NCI-H524 treated with DMSO at 0.1 percent for 48 hours (cell line): ENCODE measurements at places on chromosomes 5 and 9.

DNA sequence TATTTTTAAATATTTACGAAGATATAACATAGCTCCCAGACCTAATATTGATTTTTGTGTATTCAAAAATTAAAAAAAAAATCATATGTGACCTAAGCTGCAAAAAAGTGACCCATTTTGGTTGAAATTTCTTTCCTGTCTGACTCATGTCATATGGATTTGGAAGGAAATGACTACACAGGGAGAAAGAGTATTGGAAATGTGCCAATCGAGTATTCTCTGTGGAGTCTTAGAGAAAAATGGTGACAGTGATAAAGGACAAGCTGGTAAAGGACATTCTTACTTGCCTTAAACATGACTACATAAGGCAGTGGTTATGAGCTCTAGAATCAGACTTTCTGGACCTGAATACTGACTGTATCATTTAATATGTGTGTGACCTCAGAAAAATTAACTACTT lies 262.9 kb upstream of the PTPRD start:
- no peak for DNase-seq

GRCh38 chr5:173883347-173883924 lies 4.7 kb upstream of the CPEB4 start:
- no peak for DNase-seq

GRCh38 chr5:19902316-19902934 lies 85.6 kb downstream of the CDH18 start:
- peak; percentile 90 for DNase-seq

DNA sequence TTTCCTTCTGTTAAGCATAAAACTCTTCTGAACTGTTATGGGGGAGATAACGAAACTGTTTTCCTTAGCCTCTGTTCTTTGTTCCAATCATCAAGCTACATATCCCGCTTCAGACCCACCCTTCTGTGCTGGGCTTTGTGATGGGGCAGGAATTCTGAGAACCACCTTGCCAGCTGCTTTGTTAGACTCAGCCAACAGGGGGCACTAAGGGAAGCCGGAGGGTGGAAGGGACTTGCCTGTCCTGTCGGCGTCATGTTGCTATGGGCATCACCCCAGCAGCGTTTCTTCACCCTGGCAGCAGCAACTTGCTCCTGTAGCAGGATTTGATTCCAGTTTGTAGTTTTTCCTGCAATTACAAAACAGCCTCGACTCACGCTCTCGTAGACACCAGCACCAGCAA lies 169.1 kb downstream of the CAAP1 start:
- DNase-seq: no peak

DNA sequence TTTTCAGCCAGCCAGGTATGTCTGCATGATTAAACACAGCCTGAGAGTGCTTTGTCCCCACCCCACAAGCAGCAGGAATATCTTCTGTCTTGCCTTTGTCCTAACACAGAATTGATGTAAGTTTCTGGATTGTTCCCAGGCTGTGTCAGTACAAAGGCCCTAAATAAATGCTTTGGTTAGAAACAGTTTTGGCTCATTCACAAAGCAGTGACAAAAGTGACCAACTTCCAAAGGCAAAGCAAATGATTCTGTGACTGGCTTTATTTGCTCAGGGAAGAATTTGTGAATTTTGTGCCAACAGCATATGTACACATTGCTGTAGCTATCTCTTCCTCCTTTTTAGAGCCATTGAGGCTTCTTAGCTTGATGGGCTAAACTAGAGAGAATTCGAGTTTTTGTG lies 133.7 kb downstream of the PLPPR1 start:
- DNase-seq: no peak

GRCh38 chr9:114212826-114213225 lies 57.5 kb downstream of the COL27A1 start:
- DNase-seq: no peak

DNA sequence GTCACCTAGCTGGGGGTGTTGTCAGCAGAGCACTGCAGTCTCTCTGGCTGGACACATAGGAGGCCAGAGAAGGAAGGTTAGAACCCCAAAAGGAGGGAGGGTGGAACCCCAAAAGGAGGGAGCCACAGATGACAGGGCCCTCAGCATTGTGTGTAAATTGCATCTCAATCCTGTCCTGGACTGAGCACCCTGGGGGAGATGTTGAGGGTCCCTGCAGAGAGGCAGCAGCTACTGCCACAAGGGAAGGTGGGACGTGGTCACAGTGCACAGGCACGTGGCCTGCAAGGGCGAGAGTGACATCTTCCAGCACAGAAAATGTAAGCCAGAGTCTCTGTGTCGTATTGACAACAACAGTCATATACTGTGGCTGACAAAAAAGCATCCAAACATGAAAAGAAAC lies 36.5 kb upstream of the CEP72 start:
- no peak for DNase-seq

- DNase-seq: no peak
These were observed 23.2 kb downstream of the GLRX start for GRCh38 chr5:95799191-95799835.

DNA sequence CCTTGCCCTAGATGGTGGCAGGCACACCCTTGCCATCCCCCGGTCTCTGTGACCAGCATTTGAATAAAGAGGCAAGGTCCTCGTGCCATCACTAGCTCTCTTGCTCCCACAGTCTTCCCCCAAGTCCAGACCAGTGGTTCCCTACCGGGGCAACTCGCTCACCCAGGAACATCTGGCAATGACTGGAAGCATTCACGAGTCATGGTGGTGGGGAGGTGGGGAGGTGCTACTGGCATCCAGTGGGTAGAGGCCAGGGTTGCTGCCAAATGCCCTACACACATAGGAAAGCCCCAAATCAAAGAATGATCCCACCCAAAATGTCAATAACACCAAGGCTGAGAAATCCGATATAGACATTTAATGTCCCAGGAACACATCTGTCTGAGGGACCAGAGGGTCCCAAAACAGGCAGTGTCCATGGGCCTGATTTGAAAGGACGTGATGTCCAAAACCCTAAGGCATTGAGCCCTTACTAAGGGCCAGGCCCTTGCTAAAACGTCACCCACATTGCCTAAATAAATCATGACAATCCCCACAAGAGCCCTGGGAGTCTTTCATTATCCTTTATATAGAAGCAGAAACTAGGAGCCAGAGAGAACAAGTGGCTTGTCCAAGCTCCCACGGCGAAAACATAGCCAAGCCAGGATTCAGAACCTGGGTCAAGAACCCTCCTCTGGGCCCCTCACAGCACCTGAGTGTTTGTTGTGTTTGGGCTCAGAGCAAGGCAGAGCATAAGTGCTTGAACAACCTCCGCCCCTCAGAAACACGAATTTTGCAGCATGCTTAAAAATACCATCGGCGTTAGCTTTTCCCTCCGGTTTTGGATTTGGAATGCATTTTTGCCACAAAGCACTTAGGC lies 119.3 kb upstream of the WWC1 start:
- DNase-seq: no peak

GRCh38 chr5:62977661-62978060 lies 399.0 kb downstream of the LRRC70 start:
- no peak for DNase-seq

DNA sequence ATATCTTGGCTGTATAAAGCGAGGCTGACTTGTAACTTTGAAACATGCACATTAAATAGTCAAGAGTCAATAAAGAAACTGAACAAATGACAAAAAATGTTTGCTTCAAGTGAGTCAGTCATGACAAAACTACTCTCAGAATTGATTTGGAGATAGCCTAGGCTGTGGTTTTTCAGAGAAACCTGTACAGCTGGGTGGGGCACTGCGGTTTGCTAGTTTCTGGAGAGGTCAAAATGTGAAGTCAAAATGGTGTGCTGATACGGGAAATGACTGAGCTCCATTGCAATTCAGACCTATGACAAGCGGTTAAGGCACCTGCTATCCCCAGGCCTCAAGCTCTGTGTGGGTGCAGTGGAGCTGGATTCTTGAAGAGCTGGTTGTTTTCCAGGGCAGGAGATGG lies 10.3 kb upstream of the CD180 start:
- no peak for DNase-seq

DNA sequence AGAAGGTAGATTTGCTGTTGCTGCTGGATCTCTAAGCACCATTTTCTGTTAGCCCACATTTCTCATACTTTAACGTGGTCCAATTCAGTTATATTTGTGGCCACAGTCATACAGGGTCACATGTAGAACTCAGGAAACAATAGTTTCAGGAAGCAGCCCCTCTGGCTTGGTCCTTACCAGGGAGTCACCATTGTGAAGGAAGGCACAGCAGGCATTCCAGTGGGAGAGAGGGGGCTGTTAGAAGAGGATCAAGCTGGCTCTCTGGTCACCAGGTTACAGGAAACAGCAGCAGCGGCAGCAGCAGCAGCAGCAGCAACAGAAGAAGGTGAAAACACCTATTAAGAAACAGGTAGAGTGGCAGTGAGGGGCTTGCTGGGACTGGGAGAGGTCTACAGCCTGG lies 14.5 kb downstream of the C9orf43 start:
- DNase-seq: no peak
